ENCODE measurements at places on chromosomes 7 and 10.

- DNase-seq = no peak
These were observed at the start of gene HOXA2 for GRCh38 chr7:27102581-27103442. TSS of gene HOXA2 (minus strand) at chr7:27102683. CDS start at chr7:27102500, 183 bp downstream.

DNA sequence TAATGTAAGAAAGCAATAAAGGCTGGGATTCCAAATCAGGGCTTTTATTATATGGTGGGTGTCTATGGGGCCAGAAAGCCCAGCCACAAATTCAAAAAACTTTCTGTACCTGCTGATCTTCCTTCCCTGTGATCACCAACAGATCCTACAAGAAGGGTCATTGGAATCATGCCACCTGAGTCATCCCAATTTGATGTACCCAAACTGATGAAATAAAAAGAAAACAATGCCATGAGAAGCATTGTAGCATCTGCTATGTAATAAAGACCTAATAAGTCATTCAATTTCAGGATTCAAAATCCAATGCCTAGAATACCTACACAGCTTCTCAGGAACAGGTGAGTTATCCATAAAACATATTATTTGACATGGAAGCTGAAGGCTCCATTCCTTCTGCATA, 228.8 kb downstream of the DKK1 start:
- DNase-seq = no peak

GRCh38 chr7:114484226-114484625, 69.6 kb downstream of the FOXP2 start:
- no peak for DNase-seq

GRCh38 chr7:55127622-55128081, 108.8 kb downstream of the EGFR start:
- DNase-seq = peak; percentile 55

DNA sequence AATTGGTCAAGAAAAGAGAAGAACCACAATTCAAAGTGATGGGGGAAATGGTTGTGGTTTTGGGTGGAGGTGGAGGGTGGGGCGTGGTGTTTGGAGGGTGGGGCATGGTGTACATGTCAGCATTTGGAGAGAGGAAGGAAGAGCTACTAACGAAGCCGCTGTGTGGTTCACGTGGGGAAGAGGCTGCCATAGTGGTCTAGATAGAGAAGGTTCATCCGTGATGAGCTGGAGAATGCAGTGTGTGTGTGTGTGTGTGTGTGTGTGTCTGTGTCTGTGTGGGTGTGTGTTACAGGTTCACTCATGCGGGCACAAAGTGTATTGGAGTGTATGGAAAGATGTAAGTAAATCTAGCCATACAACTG, 6.1 kb upstream of the VCL start:
- DNase-seq = no peak

GRCh38 chr10:110864662-110865140, 7.0 kb upstream of the PDCD4 start:
- no peak for DNase-seq

GRCh38 chr10:79323602-79324001, 23.7 kb upstream of the PPIF start:
- DNase-seq = no peak

DNA sequence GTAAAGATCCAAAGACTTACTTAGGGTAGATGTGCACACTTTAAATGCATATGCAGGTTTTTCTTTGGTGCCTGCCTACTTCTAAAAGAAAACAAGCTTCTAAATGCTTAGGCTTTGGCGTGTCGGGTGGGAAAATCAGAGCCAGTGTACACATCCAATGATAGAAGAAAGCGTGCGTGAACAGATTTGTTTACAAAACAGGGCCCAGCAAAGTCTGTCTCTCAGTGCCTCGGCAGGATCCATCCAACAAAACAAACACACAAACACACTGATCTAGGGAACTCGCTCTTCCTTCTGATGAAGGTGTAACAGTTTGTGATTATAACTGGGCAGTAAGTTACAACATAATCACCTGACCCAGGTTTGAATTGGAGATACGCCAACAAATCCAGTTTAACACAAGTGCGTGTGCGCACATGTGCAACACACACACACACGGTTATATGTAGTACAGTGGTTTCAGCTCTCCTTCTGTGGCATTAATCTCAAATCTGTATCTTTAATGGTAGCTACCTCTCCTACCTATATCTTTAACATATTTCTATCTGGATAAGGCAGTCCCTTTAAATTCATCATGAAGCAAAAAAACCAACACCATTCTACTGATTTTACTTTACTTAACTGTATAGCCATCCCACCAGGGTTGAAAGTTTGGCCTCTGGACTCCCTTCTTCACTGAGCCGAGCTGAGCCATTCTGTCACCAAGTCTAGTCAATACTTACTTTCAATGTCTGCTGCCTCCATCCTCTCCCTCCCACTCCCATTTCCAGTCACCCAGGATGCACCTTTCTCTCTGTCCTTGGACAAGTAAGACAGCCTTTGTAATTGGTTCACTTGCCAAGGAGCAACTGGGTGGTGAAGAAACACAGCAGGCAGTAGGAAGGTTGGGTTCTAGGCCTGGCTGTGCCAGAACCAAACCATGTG, 184.4 kb upstream of the KLF14 start:
- DNase-seq = no peak

DNA sequence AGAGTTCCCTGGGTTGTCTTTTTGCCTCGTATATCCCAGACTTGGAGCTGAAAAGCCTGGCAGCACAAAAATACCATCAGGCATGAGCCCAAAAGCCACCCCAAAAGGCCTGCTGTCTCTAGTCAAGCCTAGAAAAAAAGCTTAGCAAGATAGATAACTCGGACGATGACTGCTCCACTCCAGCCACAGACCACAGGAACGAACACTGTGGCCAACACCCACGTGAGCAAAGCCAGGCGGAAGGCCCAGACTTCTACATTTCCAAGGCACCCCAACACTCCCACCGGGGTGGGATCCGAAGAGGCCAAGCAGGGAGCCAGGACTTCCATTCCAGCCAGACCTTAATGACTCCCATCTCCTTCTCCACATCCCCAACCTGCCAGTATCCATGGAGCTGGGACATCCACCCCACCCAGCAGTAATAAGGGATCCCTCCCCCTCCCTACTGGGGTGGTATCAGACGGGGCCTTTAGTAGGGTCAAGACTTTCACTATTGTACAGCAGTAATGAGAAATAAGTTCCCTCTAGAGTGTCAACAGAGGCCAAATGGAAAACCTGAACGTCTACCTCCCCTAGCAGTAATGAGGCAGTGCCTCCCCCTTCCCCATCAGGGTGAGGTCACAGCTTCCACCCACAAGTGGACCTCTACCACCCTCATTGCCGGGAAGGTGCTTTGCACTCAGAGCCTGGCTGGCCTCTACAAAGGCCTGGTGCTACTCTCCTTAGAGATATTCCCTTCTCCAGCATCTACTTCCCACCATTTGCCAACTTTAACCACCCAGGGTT, 23.0 kb downstream of the PRLHR start:
- DNase-seq = no peak

- no peak for DNase-seq
These were observed 981 bp upstream of the CRYGN start for GRCh38 chr7:151440799-151441445.

DNA sequence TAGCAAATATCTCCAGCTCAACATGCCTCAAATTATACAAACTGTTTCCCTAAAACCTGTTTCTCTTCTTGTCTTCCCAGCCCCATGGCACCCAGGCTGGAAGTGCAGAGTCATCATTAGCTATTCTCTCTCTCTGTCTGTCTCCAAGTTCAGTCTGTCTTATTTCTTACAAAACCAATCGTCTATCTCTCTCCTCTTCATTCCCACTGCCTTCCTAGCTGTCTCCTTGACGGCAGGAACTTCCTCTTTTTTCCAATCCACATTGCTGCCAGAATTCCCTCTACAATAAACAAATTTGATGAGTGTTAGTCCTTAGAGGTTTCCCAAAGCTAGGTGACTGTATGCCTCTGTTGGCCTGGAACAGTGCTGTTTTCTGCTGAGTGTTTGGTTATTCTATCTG, 14.9 kb upstream of the ZNRF2 start:
- DNase-seq = no peak

DNA sequence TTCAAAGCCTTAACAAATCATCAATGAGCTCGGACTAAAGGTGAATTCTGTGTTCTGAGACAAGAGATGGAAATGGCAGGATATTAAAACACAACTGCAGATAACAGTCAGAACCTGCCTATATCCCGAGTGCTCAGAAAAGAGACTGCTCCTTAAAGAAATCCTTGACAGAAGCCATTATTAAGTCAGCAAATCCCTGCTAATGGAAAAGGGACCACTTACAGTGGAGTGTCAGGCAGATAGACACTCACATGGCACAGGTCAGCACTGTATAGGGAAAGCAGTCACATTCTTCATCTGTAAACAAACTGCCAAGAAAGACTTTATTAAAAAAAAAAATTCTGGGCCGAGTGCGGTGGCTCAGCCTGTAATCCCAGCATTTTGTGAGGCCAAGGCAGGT, 147.5 kb upstream of the LRRTM3 start:
- no peak for DNase-seq

GRCh38 chr7:51349820-51350545, 33.4 kb upstream of the COBL start:
- peak; percentile 70 for DNase-seq
